ENCODE measurements at places on chromosomes 13 and 19. TPM values are rescaled to one million over a fixed set of nuclear protein-coding genes. Genes with fewer than 3 reads are reported as not detected.

Gene OR4F17
- total RNA-seq, result not detected

Gene EEF2
- 3,798 TPM for total RNA-seq

Gene KLC3
- 0.17 TPM for total RNA-seq

Gene FUT3
- not detected for total RNA-seq

Gene DNAAF3
- total RNA-seq, result 0.42 TPM

Gene SNRNP70
- total RNA-seq, result 142 TPM

Gene INSL3
- not detected for total RNA-seq

Gene ZNF556
- total RNA-seq, result not detected

Gene FPR1
- total RNA-seq, result not detected

Gene TYK2
- total RNA-seq, result 95.6 TPM

Gene C5AR1
- total RNA-seq, result not detected

Gene ELAVL3
- total RNA-seq, result not detected
